ENCODE measurements at places on chromosomes 6 and 20.

- no peak for DNase-seq
Measured at GRCh38 chr20:3378138-3378537, 29.3 kb downstream of the DNAAF9 start.

- DNase-seq = no peak
Measured at GRCh38 chr6:168309183-168309582, 10.4 kb downstream of the DACT2 start.

GRCh38 chr20:63217706-63218105 is 1.8 kb upstream of the YTHDF1 start:
- no peak for DNase-seq

DNA sequence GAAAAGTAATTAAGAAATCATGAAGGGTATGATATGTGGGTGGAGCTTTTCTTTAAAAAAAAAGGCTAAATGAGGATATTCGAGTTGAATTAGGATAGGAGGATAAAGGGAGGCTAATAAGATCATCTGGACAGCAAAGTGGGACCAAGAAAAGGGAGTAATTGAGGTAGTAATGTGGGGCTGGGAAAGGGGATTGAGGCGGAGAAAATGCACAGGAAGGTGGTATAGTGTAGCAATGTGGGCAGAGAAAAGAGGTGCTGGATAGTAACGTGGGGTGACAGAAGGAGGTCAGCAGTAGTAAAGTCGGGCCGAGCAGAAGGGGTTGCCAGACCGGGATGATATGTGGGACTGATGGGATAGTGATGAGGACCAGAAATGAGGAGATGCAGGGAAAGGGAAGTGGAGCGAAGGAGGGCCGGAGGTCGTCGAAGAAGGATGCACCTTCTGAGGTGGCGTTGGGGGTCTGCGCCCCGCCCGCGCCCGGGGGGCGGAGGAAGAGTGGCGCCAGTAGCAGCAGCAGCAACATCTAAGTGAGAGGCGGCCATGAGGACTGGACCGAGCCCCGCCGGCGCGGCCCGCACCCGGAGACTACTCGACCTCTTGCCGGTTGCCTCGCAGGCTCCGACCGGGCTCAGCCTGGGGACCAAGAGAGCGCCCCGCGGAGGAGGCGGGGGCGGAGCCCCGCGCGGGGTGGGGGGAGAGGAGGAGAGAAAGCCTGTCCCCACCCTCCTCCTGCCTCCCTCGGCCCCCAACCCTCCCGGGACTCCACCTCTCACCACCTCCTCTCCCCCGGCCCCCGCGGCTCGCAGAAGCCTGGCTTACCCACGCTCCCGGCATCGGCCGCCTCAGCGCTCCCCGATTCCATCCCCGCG is 887 bp downstream of the GABBR1 start:
- peak; percentile 63 for DNase-seq
